NAMALWA (cell line): ENCODE measurements at places on chromosomes 1 and 21.

GRCh38 chr1:152582647-152583046, 2.3 kb upstream of the LCE3D start:
- no peak for DNase-seq

DNA sequence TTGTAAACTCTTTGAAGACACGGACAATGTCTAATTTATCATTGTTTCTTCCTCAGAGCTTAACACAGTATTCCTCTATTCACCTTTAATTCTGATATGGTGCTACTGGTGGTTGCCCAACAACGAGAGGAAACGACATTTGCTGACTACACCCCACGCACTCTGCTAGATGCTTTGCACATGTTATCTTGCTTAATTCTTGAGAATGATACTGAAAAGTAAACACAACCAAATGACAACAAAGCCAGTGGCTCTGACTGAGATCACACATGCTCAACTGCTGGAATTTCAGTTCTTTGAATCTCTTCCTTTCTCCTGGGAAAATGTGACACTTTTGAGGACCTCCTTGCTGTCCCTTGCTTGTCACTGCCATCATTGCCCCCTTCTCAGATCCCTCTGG, 37.2 kb upstream of the DDAH1 start:
- DNase-seq: no peak

DNA sequence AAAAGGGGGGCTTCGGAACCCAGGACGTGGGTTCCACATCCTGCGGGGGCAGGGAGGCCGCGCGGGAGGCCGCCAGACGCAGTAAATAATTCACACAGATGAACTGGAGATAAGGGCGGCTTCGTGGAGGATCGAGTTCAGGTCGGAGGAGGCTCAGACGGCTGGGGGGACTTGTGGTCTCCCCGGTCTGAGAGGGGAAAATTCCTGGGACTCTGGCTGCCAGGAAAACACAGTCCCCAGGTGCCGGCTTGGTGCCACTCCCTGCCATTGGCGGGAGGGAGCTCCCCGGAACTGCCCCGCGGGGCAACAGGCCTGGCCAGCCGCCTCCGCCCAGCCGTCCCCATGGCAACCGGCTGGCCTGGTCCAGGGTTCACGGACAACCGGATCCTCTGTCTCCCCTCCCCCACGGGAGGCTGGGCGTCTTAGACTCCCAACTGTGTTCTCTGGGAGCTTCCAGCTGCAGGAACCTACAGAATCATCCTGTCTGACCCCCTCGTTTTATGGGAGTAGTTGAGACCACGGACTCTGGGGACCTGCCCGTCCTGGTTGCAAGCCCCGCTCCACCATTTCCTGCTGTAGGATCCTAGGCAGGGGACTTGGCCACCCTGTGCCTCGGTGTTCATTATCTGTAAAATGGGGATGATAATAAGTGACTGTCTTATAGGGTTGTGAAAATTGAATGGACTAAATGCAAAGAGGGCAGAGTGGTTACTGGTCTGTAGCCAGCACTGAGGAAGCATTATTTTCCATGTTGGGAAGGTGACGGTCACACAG, 9.6 kb downstream of the CAMK2N1 start:
- no peak for DNase-seq

DNA sequence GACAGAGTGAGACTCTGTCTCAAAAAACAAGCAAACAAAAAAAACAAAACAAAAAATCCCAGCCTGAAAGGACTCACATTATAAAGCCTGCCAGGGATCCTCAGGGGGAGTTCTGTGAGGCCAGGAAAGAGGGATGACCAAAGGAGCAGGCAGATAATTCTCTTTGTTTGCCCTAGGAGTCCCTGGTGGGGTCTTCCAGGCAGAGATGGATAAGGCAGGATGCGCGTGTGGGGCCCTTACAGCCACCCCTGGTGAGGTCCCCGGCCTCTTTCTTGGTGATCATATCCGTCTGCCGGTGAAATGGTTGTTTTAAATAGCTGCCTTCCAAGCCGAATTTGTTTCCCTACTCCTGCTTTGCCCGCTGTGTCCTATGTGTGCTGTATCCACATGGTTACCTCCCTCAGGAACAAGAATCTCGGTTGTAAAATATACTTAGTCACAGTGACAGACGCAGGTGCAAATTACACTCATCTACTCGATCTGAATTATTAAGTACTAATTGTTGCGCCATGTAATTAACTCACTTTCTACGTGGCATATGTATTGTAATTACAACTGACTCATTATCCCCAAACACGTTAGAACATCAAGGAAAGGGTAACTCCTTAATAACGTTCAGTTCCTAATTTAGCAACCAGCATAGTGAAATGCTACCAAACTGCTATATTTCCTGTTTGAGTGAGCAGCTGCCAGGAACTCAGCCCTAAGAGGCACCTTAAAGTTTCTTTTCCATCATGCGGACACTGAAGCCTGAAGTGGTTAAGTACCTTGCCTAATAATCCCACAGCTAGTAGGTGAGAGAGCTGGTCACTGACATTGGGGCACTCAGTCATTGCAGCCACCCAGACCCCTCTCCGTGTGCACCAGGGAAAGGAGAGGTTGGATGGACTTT, 106.4 kb downstream of the ZSCAN20 start:
- DNase-seq: no peak

DNA sequence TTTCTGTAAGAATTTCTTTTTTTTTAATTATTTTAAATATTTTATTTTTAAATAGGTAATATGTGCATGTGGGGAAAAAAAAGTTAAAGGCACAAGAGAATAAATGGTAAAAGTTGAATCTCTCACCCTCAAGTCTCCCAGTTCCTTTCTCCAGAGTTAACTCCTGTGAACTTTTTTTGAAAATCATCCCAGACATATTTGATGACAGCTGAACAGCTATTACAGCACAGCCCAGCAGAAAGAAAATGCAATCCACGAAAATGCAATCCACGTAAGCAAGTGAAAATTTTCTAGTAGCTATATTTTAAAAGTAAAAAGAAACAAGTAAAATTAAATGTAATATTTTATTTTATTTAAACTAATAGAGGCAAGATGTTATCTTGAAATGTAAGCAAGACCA, 310.0 kb upstream of the RUNX1 start:
- DNase-seq: no peak

DNA sequence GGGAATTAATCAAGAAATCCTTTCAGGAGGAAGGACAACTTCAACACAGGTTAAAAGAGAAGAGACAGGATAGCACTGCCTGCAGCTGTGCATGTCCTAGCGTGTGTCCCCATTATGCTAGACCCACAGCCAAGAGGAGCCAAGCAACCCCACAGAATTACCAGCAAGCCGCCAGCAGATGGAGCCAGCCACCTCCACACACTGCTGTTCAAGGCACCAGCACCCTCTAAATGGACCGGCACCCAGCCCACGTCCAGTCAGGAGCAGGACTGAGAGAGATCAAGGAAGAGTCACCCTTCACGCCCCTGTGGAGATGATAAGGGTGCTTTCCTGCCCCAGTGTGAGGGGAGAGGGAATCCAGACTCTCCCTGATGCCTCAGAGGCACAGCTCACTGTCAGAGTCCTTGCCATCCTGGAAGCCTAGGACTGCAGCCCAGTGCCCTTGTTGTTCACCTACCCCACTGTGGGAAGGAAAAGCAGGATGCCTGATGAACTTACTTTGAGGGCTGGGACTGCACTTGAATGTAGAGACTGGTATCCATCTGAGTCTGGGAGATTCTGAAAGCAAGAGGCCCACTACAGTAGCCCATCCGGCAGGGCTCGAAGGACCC, 37.1 kb upstream of the CTTNBP2NL start:
- DNase-seq: peak; percentile 63

- DNase-seq: no peak
Observed at GRCh38 chr1:49339043-49339442, 562.4 kb upstream of the BEND5 start.

DNA sequence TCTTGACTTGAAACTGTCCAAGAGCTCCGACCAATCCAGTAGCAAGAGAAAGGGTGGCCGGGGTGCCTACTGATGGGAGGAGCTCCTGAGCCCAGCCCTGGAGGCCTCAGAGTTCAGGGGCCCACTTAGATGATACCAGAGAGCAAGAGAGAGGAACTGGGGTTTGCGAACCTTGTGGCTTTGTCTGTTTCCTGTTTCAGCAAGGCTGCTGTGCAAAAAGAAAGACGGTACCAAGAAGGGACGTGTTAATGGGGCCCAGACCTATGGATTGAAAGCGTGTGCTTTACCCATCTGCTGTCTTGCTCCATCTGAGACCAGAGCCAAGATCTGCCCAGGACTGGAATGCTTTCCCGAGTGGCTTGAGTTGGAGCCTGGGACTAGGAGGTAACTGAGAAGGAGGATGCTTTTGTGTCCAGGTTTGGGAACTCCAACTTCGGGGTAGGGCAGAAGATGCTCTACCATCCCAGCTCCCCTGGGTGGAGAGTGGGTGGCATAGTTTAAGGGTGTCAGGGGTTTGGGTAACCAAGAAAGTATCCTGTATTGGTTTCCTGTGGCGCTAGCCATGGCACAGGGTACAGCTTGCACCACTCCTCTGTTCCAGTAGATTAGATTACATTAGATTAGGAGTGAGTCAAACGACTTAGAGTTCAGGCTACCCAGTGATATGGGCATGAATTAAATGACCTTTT, at the start of gene TRAF3IP3:
Gene TRAF3IP3 (plus strand): TSS at position 128 of the 689 bp plus-strand sequence. CDS start 3,987 bp downstream, outside the sequence.
- DNase-seq: peak; percentile 62

GRCh38 chr1:92709738-92710137, 75.2 kb downstream of the EVI5 start:
- no peak for DNase-seq
